Airway epithelial cell (primary cell): ENCODE measurements at places on chromosomes 1 and 21. TPM values are rescaled to one million over a fixed set of nuclear protein-coding genes. Genes with fewer than 3 reads are reported as not detected.

ADAM15 gene
- 296 and 381 TPM in 2 replicates for total RNA-seq

IRF6 gene
- 144 and 195 TPM in 2 replicates for total RNA-seq

HES3 gene
- total RNA-seq = 0.78 TPM in 1 of 2 replicates, not detected in the other

LCE1F gene
- not detected in 2 replicates for total RNA-seq

C8A gene
- total RNA-seq = not detected in 2 replicates

IVL gene
- total RNA-seq = 46.3 and 60.1 TPM in 2 replicates

KCNH1 gene
- total RNA-seq = not detected in 2 replicates

TTC34 gene
- total RNA-seq = 0.14 and 0.21 TPM in 2 replicates

ATP6V1G3 gene
- not detected in 2 replicates for total RNA-seq

RPTN gene
- 2.0 and 3.0 TPM in 2 replicates for total RNA-seq

C4BPA gene
- total RNA-seq = not detected in 2 replicates

IL22RA1 gene
- 2.1 and 4.8 TPM in 2 replicates for total RNA-seq

RBM11 gene
- 0.35 TPM in 1 of 2 replicates, not detected in the other for total RNA-seq

TFAP2E gene
- total RNA-seq = 0.23 and 0.49 TPM in 2 replicates

KRTAP19-3 gene
- total RNA-seq = not detected in 2 replicates

CGN gene
- 5.8 and 10.7 TPM in 2 replicates for total RNA-seq

SHISA4 gene
- 3.8 and 7.1 TPM in 2 replicates for total RNA-seq

LRRC7 gene
- not detected in 2 replicates for total RNA-seq

ITLN1 gene
- total RNA-seq = not detected in 2 replicates

CASZ1 gene
- 11.8 and 36.1 TPM in 2 replicates for total RNA-seq

SPATA6 gene
- total RNA-seq = 0.65 and 2.5 TPM in 2 replicates

CYP4Z1 gene
- not detected in 2 replicates for total RNA-seq

IFI44L gene
- total RNA-seq = 0.07 and 0.28 TPM in 2 replicates

GJC2 gene
- total RNA-seq = 0.99 and 2.3 TPM in 2 replicates

PRUNE1 gene
- total RNA-seq = 10.8 and 17.1 TPM in 2 replicates

LRRC39 gene
- not detected in 2 replicates for total RNA-seq

SLC41A1 gene
- total RNA-seq = 11.7 and 11.8 TPM in 2 replicates

OPTC gene
- total RNA-seq = not detected in 2 replicates

TNFRSF1B gene
- total RNA-seq = 0.07 TPM in 1 of 2 replicates, not detected in the other

OLIG2 gene
- not detected in 2 replicates for total RNA-seq

LEFTY2 gene
- not detected in 2 replicates for total RNA-seq

KCNA2 gene
- total RNA-seq = not detected in 2 replicates

LRRC71 gene
- total RNA-seq = not detected in 2 replicates

COL24A1 gene
- total RNA-seq = not detected in 2 replicates

OR10J1 gene
- total RNA-seq = not detected in 2 replicates

OXCT2 gene
- 1.1 and 1.2 TPM in 2 replicates for total RNA-seq

BCL2L15 gene
- 0.42 TPM in 1 of 2 replicates, not detected in the other for total RNA-seq

CD101 gene
- 0.07 and 0.14 TPM in 2 replicates for total RNA-seq

LEMD1 gene
- total RNA-seq = 1.4 TPM in 1 of 2 replicates, not detected in the other

ELAPOR1 gene
- 0.23 and 0.42 TPM in 2 replicates for total RNA-seq

MAP7D1 gene
- total RNA-seq = 215 and 318 TPM in 2 replicates

NPHP4 gene
- total RNA-seq = 6.2 and 7.0 TPM in 2 replicates

ARMH1 gene
- not detected in 2 replicates for total RNA-seq
